ENCODE measurements at places on chromosomes 16 and 17. TPM values are rescaled to one million over a fixed set of nuclear protein-coding genes. Genes with fewer than 3 reads are reported as not detected.

Gene GAST
- not detected for total RNA-seq

Gene FAM20A
- not detected for total RNA-seq

Gene NOD2
- 1.2 TPM for total RNA-seq

Gene ZACN
- not detected for total RNA-seq

Gene WNT3
- total RNA-seq, result 0.19 TPM

Gene GLG1
- 78.4 TPM for total RNA-seq

Gene PLLP
- total RNA-seq, result 12.4 TPM

Gene SGCA
- total RNA-seq, result not detected

Gene NUDT16L1
- 28.0 TPM for total RNA-seq

Gene LGALS3BP
- 122 TPM for total RNA-seq
